ENCODE measurements at places on chromosomes 4 and X. TPM values are rescaled to one million over a fixed set of nuclear protein-coding genes. Genes with fewer than 3 reads are reported as not detected.

SSX2B gene
- not detected for total RNA-seq

DNA sequence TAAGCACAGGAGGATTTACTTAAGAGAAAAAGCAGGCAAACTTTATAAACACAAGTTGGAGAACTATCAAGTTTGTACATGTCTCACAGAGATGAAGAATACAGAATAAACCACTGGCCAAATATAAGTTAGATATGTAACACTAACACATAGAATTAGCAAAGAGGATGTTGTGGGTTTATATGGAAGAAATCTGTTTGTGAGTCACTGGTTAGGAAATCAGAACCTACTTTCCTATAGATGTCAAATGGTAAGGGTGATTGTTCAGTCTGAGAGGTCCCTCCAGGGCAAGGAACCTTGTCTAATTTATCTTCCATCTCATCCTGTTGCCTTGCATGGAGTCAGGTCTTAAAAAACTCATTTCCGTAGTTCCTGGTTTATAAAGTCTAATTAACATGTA, 14.8 kb upstream of the ART3 start:
- peaks cover 58% of the 10 kb centered on the region for H3K4me1 ChIP-seq
- no peak overlapping the region for H3K27ac ChIP-seq
- no peaks in the 10 kb centered on the region for H3K36me3 ChIP-seq
- no peak for DNase-seq
- no peak overlapping the region for H3K4me3 ChIP-seq

DNA sequence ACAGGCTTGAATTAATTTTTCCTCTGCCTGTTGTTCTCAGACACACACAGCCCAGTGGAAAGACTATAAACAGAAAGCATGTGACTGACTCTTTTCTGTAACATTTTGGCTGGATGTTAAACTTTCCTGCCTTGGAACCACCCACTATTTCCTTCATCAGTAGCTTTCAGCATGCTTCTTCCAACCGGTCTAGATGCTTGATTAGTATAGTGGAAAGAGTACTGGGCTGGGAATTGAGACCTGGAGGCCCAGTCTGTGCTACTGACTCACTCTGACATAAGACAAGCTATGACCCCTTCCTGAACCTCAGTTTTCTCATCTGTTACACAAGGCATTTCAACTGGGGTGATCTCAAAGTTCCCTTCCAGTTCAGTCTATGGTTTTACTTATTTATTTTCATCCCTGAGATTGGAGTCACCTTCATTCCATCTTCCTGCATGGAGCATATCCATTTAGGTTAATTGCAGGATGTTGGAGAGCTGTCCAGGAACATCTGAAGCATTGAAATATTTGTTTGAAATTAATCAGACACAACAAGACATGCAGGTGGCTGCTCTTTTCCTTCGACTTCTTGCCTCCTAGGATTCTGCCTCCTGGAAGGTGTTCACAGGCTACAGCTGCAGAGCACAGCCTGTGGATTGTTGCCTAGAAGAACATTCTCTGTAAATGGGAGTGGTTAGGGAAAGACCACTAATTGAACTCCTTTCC, 173.4 kb downstream of the RTL9 start:
- H3K4me1 ChIP-seq, result no peaks in the 10 kb centered on the region
- H3K36me3 ChIP-seq, result no peaks in the 10 kb centered on the region
- no peaks in the 10 kb centered on the region for H3K27me3 ChIP-seq
- no peak for DNase-seq

- no peaks in the 10 kb centered on the region for H3K4me1 ChIP-seq
- no peak overlapping the region for H3K27ac ChIP-seq
- H3K27me3 ChIP-seq, result no peaks in the 10 kb centered on the region
- H3K4me3 ChIP-seq, result no peak overlapping the region
- DNase-seq, result no peak
- H3K36me3 ChIP-seq, result no peaks in the 10 kb centered on the region
Observed at GRCh38 chr4:54716478-54717065, 58.8 kb downstream of the KIT start.

DNA sequence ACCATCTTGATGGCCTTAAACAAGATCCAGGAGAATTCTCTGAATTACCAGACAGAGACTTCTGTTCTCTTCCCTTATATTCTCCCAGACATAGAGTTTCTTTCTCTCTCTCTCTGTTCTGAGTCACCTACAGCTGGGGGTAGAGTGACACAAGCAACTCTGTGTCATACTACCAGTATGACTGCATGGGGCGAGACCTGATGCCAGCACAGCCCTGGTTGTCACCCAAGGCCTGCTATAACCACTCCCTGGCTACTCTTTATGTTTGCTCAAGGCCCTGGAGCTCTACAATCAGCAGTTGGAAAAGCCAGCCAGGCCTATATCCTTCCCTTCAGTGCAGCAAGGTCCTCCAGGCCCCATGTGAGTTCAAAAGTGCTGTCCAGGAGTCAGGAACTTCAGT, 114.2 kb upstream of the TENT5D start:
- H3K4me3 ChIP-seq, result no peak overlapping the region
- H3K4me1 ChIP-seq, result no peaks in the 10 kb centered on the region
- H3K36me3 ChIP-seq, result no peaks in the 10 kb centered on the region
- H3K27me3 ChIP-seq, result no peaks in the 10 kb centered on the region
- H3K27ac ChIP-seq, result no peak overlapping the region

All from activated naive CD8-positive, alpha-beta T cell treated with anti-CD3 and anti-CD28 coated beads for 36 hours (primary cell).